Activated CD4-positive, CD25-positive, alpha-beta regulatory T cell treated with anti-CD3 and anti-CD28 coated beads, Interleukin-2, amount 50 U/mL, for 16 hours (primary cell): ENCODE measurements at places on chromosomes 16 and 17.

GRCh38 chr16:78075800-78076199, 23.7 kb upstream of the WWOX start:
- DNase-seq, result no peak

DNA sequence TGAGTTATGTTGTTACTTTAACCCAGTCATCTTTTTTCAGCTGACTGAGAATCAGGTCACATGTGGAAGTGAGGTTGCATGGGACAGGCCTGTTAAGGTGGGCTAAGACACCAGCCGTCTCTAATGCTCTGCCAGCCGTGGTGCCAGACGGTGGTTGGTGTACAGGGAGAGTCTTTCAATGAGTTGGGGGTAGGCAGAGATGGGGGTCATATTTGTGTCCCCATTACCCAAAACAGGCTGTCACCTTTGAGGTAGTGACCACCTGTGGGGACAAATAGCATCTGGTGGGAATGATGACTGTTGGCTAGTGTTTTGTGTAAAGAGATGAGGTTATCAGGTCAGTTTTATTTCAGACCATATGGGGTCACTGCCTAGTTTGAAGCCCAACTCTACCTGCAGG, 1.8 kb downstream of the RPL38 start:
- DNase-seq, result no peak

GRCh38 chr16:50588276-50588675, 40.1 kb downstream of the NKD1 start:
- no peak for DNase-seq

- no peak for DNase-seq
Measured at GRCh38 chr17:75493476-75494129, 21.7 kb downstream of the CASKIN2 start.

DNA sequence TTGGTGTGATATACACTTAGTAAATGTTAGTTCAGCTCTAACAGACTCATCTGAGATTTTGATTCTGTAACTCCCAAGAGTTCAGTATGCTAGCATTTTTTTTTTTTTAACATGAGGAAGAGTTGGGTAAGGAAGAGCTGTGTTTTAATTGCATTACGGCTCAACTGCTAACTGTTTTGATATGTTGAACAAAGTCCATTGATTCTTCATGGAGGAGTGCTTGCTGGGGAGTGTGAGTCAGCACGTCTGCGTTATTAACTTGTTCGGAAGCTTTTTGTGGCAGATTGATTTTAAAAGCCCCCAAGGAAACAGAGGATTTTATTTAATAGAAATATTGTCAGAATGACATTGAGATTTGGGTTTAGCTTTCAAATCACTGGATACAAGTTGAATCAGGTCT, 45.8 kb downstream of the PITPNC1 start:
- no peak for DNase-seq

DNA sequence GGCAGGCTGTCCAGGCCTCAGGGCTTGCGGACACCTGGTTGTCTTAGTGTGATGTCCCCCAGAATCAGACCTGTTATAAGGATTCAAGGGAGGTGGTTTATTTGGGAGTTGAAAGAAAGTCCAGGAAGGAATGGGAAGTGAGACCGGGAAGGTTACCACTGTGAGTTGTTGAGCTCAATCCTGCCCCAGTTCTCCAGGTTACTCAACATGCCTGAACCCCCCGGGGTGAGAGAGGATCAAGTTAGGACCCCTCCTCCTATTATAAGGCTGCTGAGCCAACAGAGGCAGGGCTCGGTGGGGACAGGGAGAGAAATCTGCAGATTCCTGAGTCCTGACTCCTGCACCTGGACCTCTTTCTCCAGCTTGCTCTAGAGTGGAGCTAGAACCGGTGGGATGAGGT, 86.4 kb downstream of the MRM1 start:
- DNase-seq, result no peak

GRCh38 chr17:27423651-27424050, 32.6 kb upstream of the KSR1 start:
- no peak for DNase-seq

- DNase-seq, result no peak
Measured at GRCh38 chr16:85425074-85425662, 188.0 kb upstream of the GSE1 start.

- DNase-seq, result no peak
Measured at GRCh38 chr17:34114174-34114573, 140.9 kb upstream of the CCL2 start.

DNA sequence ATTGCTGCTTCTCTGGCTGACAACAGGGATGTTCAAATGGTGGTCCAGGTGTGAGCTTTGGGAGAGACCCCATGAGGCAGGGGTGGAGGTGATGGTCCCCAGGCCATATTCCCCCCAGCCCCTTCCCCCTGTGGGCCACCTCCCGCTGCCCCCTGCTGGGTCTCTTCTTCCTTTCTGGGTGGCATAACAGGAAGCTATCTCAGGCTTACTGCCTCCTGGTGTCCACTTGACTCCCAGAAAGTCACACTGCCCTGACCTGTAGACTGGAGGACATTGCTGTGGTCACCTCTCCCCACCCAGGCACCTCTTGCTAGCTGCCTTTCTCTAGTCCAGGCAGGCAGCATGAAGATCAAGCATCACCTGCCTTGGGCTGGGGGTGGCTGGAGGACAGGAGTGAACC, 46.4 kb upstream of the PLCG2 start:
- no peak for DNase-seq

DNA sequence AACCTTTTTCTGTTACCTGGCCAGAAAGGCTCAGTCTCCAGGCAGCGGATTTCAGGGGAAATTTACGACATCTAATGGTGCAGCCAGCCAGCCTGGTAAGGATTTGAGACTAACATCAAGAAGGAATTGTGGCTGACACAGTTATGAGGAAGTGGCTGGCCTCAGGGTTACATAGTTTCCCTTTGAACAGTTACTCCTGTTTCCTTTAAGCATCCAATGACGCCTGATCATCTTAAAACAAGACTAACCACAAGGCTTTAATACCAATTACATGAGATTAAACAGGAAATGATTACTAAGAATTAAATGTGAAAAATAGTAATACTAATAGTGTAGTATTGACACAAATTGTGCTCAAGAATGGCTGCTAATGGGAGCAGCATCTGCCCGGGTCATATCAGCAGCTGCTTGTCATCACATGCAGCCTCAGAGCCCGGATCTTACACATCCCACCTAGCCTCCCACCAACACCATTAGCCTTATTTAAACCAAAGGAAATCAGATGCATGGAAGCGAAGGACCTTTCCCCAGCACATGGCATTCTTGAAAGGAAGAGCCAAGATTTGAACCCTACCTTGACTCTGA, 431.8 kb downstream of the PMP22 start:
- no peak for DNase-seq

- DNase-seq, result no peak
Measured at GRCh38 chr16:85861095-85861825, 37.7 kb upstream of the IRF8 start.

DNA sequence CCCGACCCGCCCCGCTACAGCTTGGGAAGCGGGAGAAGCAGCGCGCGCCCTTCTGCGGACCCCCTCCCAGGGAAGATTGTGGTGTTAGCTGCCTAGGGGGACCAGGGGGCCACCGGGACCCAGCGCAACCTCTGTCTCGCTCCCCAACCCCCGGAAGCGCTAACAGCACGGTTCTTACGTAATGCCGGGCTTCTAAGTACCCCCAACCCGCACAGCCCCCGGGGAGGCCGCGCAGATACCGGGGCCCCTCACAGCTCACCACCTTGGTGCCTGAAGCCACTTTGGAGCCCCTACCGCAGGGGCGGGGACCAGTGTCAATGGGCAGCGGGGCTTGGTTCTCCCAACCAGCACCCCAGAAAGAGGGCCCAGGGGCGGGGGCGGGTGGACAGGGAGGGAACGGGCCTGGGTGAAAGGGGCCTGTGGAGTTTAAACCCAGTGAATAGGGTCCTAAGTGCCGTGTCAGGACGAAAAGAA, 348 bp downstream of the MPP2 start:
- no peak for DNase-seq

GRCh38 chr16:85170066-85170491, 57.8 kb upstream of the CIBAR2 start:
- DNase-seq, result no peak

GRCh38 chr16:69037373-69038160, 67.9 kb upstream of the HAS3 start:
- no peak for DNase-seq

DNA sequence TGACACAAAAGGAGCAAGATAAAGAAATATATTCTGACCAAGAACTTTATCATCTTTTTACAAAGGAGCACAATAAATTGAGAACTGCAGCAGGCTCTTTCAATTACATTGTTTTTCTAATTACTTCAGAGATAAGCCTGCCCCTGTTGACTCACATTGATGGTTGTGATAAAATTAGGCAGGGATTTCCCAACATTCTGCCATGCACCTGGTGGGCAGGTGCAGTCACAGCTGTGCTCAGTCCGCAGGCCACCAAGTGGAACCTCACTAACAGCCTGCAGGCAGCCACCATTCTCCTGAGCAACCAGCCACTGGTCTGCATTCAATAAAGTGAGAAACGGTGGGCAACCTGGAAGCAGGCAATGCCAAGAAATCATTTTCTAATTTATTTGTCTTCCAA, 5.1 kb downstream of the FANCA start:
- DNase-seq, result no peak

DNA sequence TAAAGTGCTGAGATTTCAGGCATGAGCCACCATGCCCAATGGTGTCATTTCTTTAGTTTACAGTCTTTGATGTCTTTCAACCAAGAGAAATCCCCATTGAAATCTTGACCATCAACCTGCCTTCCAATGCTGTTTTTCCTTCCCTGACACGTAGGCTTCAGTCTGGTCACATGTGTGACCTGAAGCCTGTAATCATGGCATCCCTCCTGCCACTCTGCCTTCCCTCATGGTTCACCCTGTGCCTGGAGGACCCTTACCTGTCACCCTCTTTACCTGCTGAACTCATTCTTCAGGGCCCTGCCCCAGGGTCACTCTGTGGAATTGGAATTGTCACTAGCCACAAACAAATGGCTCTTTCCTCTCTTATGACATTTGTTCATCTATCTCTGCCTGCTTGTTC, 18.1 kb upstream of the ARHGAP23 start:
- no peak for DNase-seq

DNA sequence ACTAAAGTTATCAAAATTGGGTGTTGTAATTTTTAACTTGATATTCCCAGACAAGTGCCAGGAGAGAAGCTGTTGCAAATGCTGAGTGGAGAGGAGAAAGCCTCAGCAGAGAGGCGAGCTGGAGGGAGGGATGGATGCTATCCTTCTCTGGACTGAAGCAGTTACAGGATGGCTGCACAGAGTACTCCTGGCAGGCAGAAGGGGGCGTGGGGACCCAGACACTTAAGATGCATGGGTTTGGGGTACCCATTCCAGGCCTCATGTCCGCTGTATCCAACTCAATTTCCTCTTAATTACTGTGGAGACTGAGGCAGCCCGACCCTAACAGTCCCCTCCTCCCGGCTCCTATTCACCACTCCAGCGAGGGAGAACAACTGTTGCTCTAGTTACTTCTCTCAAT, 25.4 kb upstream of the ALDH3A1 start:
- DNase-seq, result no peak

DNA sequence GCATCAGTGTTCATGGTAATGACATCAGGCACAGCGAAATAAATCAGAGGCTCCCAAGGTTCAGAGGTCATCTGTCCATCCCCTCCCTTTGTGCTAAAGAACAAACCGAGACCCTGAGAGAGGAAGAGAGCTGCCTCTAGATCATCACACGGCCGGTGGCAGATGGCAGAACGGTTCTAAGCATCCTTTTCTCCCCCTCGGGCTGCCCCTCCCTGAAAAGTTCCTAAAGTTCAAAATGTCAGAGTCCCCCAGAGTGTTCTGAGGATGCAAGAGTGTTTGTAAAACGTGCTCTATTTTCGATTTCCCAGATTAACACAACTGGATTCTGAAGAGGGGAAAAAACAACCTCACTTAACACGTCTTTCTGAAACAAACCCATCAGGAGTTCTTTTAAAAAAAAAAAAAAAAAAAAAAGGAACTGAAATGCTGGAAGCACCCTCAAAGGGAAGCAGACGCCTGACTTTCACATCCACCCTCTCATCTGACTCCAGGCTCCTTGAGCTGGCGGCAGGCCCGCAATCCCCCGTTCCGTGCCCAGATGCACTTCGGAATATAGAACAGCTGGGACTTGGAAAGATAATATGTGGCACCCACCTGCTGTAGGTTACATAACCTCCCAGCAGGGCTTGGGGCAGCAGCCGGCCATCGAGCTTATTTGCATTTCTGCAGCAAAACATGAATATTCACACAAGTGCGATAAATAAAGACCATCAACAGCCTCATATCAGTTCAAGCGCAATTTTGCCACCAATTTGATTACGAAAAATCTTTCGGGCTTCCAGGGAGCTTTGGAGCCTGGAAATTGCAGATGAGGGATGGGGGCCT, 115.5 kb upstream of the SMURF2 start:
- DNase-seq, result no peak

- no peak for DNase-seq
Measured at GRCh38 chr16:15749371-15749770, 99.3 kb downstream of the NDE1 start.

- no peak for DNase-seq
Measured at GRCh38 chr16:12344577-12345343, 368.2 kb downstream of the SNX29 start.

GRCh38 chr17:73387746-73388577, 76.2 kb upstream of the CDC42EP4 start:
- DNase-seq, result no peak
